ENCODE measurements at places on chromosomes 12 and 14. TPM values are rescaled to one million over a fixed set of nuclear protein-coding genes. Genes with fewer than 3 reads are reported as not detected.

DNA sequence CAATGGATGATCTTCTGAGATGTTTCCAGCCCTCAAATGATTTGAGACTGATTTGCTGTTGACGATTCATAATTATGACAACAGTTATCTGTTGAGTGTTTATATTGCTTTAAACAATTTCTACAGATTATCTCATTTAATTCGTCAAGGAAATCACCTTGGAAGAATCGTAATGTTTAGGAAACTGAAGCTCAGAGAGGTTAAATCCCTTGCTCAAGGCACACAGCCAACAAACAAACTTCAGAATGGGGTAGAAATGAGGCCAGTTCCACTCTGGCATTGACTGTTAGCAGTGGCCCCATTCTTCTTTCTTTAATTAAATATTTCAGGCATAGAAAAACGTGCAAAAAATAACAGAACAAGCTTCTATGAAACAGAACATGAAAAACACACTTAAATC, 4.0 kb upstream of the WSCD2 start:
- peaks cover 47% of the 10 kb centered on the region for H3K27me3 ChIP-seq
- H3K4me3 ChIP-seq: no peak overlapping the region
- no peaks in the 10 kb centered on the region for H3K36me3 ChIP-seq
- H3K27ac ChIP-seq: no peak overlapping the region
- DNase-seq: no peak

DNA sequence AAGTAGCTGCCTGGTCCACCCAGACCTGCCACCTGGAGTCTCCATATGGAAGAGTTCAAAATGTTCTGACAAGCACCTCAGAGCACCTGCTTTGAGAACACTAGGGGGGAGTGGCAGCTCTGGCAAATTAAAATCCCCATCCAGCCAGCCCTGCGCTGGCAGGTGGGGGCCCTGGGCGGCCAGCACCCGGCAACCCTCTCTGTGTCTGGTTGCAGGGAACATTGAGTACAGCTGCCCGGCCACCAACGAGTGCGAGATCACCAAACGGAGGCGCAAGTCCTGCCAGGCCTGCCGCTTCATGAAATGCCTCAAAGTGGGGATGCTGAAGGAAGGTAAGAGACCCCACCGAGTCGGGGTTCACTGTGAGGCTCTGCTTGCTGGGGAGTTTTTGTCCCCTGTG, 86.4 kb downstream of the ESRRB start:
- H3K27ac ChIP-seq: no peak overlapping the region
- H3K4me1 ChIP-seq: no peaks in the 10 kb centered on the region
- DNase-seq: no peak

DNA sequence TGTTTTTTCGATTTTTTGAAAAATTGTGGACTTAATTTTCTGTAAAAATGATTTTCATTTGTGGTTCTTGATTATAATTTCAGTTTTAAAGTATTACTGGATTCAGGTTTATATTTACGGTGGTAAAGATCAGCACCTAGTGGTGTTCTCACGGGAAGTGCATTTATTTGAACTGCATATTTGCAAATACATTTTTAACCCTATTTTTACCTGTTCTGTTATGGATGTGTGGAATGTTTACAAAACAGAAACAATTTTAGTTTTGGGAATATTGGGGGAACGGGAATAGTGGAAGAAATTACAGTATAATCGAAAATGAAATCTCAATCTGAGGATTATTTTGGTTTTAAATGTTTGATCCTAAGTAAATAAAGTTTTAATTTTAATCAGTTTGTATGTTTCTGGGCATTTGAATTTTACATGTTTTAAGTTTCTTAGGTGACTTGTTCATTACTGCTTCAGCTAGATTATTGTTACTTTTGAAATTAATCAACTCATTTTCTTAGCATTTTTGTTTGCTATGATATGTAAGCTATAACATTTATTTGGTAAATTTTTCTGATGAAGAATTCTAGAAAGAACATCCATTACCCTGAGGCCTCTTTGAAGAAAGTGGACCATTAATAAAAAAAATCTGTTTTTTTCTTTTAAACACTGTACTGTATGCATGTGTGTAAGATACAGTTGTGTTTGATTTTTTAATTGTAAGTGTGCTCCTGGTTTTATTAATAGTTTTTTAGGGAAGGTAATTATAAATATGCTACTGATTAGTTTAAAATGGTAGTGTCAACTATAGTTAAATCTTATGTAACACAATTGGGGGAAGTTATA, 942 bp downstream of the ATF7IP start:
- H3K27ac ChIP-seq: peak overlapping the region; percentile 29
- peaks cover 34% of the 10 kb centered on the region for H3K36me3 ChIP-seq
- H3K4me1 ChIP-seq: no peaks in the 10 kb centered on the region
- H3K4me3 ChIP-seq: peak overlapping the region; percentile 53
- no peaks in the 10 kb centered on the region for H3K27me3 ChIP-seq
- DNase-seq: no peak

- H3K36me3 ChIP-seq: peaks cover 12% of the 10 kb centered on the region
- no peak for DNase-seq
- no peak overlapping the region for H3K4me3 ChIP-seq
- H3K27ac ChIP-seq: peak overlapping the region; percentile 23
- no peaks in the 10 kb centered on the region for H3K27me3 ChIP-seq
- peaks cover 33% of the 10 kb centered on the region for H3K4me1 ChIP-seq
Measured at GRCh38 chr14:69985463-69985862, 106.2 kb downstream of the SMOC1 start.

GRCh38 chr14:68506645-68507419, 286.0 kb downstream of the ZFP36L1 start:
- no peak for DNase-seq
- peaks cover 14% of the 10 kb centered on the region for H3K4me1 ChIP-seq
- H3K27ac ChIP-seq: no peak overlapping the region
- H3K4me3 ChIP-seq: no peak overlapping the region

TAS2R42 gene
- total RNA-seq: not detected

GLIPR1L1 gene
- total RNA-seq: not detected
